ENCODE measurements at places on chromosomes 5 and 9.

DNA sequence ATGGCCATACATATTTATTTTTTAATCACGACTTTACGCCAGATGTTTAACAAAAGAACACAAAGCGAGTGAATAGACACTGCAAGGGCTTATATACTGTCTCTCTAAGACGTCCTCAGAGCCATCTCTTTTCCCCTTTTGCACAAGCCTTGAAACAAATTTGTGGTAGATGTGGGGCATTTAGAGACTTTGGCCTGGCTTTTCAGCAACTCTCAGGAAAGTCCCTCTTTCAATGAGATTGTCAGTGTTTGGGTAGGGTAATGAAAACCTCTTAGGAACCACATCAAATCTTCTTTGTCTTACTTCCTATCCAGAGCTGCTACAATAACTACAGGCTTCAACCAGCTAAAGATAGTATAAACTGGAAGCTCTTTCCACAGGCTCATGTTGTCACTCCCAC is 380.0 kb downstream of the ANXA1 start:
- no peak for DNase-seq

- no peak for DNase-seq
Observed at GRCh38 chr5:170105642-170106611, at the start of gene FOXI1. Gene FOXI1 (plus strand): TSS chr5:170105897. CDS start chr5:170105958, 61 bp downstream.

DNA sequence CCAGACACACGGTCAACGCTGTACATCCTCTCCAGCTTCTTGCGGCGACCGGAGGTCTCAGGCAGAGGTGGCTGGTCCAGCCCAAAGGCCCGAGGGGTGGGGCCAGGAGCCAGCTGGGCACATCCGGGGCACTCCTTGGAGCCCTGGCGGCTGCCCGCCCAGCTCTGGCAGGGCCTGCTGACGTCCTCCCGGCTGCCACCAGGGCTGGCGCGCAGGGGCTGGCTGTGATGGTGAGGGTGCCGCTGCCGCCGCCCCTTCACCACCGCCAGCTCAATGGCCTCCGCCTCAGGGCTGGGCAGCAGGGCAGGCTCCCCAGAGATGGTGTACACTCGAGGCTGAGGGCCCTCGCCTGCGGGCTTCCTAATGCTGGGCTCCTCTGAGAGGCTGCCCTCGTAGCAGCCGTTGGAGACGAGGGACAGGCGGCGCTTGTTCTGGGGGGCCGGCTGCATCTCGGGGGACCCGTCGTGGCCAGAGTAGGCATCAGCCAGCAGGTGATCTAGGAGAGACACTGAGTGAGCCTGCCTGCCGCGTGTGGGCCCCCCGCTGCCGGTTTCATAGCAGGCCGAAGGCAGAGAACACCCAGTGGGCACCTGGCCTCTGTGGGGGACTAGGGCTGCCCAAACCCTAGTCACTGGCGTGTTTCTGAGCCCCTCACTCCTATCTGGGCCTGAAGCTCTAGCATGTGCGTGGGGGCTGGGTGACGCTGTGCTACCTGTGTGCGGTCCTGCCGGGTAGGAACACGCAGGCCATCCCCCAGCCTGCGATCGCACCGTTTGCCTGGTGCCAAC is 1.5 kb downstream of the NSMF start:
- DNase-seq = no peak

DNA sequence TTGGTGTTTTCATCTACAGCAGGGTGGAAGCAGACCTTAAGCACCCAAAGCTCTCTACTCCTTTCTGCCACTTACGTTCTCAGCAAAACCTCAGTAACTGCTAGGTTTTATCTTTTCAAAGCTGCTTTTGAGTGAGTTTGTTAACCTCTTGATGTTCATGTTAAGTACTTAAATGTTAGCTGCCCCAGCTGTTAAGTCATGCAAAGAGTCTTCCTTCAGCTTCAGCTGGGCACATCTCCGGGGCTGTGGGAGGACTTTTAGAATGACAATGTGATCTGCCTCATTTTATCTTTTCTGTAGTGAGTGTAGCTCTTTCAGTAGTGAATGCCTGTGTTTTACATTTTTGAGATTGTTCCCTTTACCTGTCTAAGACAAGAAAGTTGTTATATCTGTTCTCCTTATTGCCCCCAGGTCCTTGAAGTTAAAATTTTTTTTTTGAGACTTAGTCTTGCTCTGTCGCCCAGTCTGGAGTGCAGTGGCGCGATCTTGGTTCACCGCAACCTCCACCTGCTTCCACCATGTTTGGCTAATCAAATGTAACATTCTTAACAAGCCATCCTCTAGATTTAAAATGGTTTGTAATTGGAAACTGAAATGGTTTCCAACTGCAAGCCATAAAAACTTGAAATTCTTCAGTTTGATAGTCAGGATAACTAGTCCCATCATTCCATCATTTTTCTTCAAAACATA is 19.6 kb downstream of the KDM4C start:
- no peak for DNase-seq

DNA sequence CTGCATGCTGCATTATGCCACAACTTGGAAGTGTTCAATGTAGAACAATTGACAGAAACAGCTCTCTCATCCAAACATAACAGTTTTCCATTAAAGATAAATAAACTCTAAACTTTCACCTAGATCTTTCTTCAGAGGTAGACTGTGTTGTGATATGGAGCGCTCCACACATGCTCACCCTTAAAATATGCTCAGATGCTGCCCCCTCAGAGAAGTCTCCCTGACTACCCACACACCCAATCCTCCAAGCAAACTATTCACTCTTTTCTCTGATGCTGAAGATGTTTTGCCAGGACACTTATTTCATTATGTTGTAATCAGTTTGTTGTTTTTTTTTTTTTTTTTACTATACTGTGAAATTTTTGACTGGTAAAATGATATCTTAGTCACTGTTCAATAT is 206.6 kb upstream of the RASA1 start:
- no peak for DNase-seq

DNA sequence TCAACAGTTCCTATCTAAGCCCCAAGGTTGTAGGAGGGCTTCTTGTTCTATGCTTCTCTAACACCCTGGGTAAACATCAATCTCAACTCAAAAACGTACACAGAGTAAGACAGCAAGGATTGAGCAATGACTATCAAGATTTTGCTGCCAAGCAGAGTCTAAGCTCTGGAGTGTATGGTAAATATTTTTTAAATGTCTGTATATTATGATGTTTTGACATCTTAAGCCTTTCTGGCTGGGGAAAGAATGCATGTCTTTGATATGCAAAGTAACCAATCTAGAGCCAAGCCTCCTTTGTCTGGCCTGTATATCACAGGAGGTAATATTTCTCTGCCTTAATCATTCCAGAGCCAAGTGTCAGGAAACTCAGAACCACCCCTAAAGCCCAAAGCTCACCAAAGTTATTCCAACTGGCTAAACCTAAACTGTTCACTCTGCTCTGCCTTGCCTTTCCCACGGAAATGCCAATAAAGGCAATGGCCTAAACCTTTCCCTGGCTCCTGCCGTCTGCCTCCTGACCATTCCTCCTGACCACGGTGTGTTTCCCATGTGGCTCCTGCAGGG is 45.2 kb downstream of the YIPF5 start:
- no peak for DNase-seq

- no peak for DNase-seq
Observed at GRCh38 chr5:53362521-53362941, 117.9 kb upstream of the FST start.

- no peak for DNase-seq
Observed at GRCh38 chr9:108543251-108543778, 312.5 kb downstream of the ACTL7B start.

DNA sequence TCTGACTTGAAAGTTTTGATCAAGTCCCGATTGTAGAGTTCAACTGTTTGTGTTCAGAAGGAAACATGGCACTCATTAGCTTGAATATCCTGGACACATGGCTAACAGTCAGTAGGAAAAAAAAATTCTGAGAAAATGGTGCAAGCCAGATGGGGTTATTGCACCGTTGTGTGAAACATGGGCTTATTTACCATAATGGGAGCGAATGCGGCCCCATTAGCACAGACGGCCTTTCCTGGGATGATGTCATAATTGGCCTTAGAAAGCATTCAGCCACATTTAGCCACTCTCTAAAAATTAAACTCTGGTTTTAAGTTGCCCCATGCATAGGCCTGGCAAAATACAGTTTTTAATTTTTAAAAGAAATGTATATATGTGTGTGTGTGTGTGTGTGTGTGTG is 112.1 kb downstream of the IRX2 start:
- no peak for DNase-seq

DNA sequence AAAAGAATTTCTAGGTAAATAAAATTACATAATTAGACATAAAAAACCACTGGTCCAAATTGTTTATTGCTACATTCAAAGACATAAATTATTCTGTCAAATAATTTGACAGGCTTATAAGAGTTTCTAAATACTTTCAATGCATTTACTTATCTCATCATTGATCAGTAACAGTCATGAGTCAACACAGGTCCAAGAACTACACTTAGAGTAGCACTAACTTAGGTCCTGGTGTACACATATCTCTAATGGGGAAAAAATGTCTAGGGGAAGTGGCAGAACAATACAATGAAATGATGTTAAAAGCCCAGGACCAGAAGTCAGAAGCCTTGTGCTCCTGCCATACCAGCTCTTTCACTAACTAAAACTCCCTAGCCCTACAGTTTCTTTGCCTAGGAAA is 96.5 kb upstream of the SLCO6A1 start:
- no peak for DNase-seq

DNA sequence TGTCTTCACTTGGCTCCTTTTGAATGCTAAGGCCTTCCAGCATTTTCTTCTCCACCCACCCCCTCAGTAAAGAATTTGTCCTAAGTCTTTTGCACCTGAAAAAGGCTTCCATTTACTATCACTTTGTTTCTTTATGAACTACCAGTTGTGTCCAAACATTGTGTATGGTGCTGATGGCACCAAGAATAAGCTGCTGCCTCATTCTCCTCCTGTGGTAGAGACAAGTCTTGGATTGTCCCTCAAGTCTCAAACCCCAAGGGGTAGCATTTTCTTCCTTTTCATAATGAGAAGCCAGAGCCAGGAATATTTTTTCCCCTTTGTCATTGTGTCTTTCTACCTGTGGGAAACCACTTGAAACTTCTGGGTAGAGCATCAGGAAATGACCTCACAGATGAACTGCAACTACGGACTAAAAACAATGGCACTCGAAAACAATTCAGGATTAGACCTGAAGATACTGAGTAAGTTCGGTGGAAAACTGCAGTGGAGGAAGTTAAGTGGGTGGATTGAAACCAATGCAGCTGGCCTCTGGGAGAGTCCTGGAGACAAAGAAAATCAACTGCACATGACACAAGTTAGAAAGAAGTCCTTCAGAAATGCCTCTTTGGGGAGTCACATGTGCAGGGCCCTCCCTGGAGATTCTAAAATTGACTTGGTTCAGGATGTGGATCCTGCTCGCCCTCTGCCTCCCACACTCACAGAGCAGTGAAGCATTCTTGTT is 80.5 kb downstream of the SH3RF2 start:
- no peak for DNase-seq

GRCh38 chr5:157602505-157602904 is 26.9 kb upstream of the ADAM19 start:
- no peak for DNase-seq

- DNase-seq = no peak
Observed at GRCh38 chr5:37667846-37668245, 172.0 kb downstream of the GDNF start.

DNA sequence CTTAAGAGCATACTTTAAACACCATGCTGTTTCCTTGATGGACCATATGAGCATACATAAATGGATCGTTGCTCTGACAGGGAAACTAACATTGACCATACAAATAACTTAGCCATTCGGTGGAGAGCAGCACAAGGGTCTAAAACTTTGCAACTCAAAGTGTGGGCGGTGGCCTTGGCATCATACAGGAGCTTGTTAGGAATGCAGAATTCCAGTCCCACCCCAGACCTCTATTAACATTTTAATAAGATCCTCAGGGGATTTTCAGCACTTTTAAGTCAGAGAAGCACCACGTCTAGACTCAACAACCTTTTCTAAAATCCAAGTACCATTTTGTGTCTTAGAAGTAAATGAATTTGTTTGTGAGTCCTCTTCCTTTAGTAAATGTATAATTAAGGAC is 260.9 kb downstream of the EBF1 start:
- no peak for DNase-seq

GRCh38 chr9:128124873-128125579 is 2.5 kb downstream of the PTGES2 start:
- no peak for DNase-seq

GRCh38 chr5:150227036-150227435 is 37.2 kb downstream of the SLC6A7 start:
- no peak for DNase-seq

- DNase-seq = peak; percentile 85
Observed at GRCh38 chr5:132369474-132370180, at the start of gene SLC22A5. Gene SLC22A5 (plus strand): TSS chr5:132369710. CDS start chr5:132369973, 263 bp downstream.

GRCh38 chr5:33516421-33516820 is 75.7 kb downstream of the TARS1 start:
- no peak for DNase-seq

DNA sequence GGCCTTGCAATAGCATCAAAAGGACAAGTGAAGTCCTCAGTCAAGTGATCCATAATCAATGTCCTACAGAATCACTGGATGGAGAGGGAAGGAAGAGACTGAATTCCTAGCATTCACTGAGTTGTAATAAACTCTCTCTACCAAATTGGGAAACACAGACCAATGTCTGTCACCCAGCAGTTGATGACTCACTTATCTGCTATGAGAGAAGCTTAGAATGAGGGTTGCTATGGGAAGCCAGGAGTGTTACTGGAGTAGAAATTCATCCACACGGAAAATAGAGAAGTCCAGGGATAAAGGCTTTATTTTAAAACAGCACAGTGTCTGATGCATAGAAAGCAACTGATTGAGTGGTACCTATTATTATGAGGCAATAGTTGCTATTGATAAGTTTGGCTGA is 407.4 kb downstream of the BRINP1 start:
- DNase-seq = no peak

Measured in GM10248 (cell line).